ENCODE measurements at places on chromosomes 4 and X.

DNA sequence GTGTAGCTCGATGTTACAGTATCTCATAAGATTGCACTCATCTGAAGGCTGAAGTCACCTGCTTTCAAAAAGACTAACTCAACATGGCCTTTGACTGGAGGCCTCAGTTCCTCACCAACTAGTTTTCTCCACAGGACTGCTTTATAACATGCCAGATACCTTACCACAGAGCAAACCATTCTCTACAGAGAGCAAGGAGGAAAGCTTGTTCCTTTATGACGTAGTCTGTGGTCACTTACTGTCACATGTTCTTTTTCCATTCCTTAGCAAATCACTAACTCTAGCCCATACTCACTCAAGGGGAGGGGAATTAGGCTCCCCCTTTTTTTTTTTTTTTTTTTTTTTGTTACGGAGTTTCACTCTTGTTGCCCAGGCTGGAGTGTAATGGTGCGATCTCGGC lies 3.2 kb downstream of the THAP9 start:
- DNase-seq = no peak

DNA sequence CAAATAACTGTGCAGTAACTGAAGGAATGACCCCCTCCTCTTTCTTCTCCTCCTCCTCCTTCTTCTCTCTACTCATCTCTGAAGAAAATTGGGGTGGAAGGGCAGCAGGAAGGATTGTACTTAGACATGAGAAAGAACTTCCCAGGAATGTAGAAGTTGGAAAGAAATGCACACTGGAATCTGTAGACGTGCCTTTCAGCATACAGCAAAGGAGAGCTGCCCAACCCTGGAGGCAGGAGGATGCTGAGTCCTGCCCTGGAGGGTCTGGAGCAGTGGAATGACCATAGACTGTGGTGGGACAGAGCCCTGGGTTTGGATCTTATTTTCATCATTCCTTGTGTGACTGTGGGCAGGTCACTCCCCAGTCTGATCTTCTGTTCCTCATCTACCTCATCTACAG lies 80.1 kb downstream of the PJA1 start:
- no peak for DNase-seq

DNA sequence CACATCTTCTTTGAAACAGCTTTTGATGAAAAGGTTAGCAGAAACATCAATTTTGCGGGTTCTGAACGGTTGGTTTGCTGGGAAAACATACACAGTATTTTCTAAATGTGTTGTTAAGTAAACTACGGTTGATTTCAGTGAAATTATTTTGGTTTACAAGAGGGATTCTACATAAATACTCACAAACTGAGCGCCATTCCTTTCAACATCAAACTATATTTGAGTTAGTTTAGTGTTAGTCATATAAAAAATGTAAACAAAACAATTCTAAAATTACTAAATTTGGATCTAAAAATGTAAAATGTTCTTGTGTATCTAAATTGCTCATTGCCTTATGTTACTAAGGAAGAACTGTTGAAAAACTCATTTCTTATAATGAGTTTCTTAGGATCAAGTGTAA lies 425.6 kb downstream of the PCDH18 start:
- DNase-seq = no peak

- no peak for DNase-seq
Observed at GRCh38 chr4:2788532-2789103, 4.3 kb upstream of the SH3BP2 start.

DNA sequence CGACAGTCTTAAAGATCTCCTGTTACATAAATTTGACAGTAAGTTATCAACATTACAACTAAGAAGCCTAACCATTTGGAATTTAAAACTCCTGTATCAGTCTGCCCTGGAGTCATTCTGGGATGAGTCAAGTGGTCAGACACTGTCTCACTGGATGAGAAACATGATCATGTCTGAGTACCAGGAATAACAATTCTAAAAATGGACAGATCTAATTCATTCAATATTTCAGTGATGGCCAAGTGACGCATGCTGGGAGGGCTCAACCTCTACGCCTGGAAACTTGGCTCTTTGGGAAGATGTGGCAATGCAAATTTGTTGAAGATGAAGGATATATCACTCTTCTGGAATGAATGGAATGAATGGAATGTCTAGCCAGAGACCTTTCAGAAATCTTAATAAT lies 1427.2 kb downstream of the STIM2 start:
- DNase-seq = no peak

- no peak for DNase-seq
Observed at GRCh38 chrX:129908636-129909035, 2.7 kb downstream of the UTP14A start.

- DNase-seq = no peak
Observed at GRCh38 chr4:139603576-139604410, 47.8 kb upstream of the SETD7 start.

- DNase-seq = no peak
Observed at GRCh38 chrX:41863343-41864203, 59.8 kb downstream of the CASK start.

GRCh38 chr4:80071604-80072227 lies 1.3 kb downstream of the ANTXR2 start:
- DNase-seq = no peak

- DNase-seq = no peak
Observed at GRCh38 chrX:118566359-118566758, 70.7 kb downstream of the DOCK11 start.

Data from cerebellar nuclear complex (tissue), 1 donor.